CD8-positive, alpha-beta T cell (primary cell): ENCODE measurements at places on chromosomes 3 and 15.

- DNase-seq, result no peak
Observed at GRCh38 chr3:130644628-130645253, 101.9 kb downstream of the PIK3R4 start.

DNA sequence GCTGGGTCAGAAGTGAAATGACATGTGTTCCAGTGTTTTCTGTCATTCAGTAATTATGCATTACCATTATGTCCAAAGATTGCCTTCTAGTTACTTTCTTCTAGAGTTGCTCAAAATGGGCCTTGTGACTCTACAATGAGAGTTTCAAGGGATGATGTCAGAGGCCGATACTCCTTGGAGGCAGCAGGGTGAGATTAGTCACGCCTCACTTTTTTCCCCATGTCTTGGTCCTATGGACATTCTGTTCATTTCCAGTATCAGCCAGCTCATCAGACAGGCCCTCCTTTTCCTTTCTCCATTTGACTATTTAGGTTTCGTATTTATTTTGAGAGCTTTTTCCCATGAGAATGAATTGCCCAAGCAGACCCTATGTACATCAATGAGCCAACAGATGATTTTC lies 17.5 kb downstream of the VGLL3 start:
- DNase-seq, result no peak

DNA sequence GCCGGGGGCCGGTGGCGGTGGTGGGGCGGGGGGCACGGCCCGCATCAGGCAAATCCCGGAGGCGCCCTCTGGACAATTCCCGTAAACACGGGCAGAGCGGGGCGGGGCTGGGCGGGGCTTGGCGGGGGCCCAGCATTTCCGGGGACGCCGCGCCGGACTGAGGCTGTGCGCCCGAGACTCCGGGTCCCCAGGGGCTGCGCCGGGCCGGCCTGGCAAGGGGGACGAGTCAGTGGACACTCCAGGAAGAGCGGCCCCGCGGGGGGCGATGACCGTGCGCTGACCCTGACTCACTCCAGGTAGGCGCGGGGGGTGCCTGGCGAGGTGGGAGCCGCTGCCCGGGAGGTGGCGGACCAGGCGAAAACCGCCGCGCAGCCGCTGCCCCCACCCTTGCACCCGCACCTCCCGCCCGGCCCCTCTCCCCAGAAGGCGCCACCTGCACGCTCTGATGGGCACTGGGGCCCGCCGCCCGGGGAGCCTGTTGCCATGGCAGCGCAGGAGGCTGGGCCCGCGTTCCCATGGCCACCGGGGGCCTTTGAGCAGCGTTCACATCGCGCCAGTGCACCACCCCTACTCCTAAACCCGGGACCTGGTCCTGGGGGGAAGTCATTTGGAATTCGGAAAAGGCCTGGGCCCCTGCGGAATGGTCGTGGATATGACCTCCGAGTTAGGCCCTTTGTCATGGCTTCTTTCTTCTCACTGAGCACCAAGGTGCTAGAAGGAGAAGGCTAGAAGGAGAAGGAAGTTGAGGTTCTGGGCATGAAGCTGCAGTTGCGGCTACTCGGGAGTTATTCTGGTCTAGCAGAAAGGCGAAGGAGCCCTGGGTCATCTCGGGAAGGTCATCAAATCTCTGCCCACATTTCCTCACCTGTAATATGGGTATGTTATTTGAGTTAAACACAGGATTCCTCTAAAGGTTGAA lies 16.1 kb upstream of the SEMA4B start:
- peak; percentile 69 for DNase-seq

GRCh38 chr3:177610686-177611633 lies 413.7 kb upstream of the TBL1XR1 start:
- no peak for DNase-seq
